Parietal lobe (tissue), 2 donors: ENCODE measurements at places on chromosomes 6 and 20. TPM values are rescaled to one million over a fixed set of nuclear protein-coding genes. Genes with fewer than 3 reads are reported as not detected.

The COL21A1 gene
- total RNA-seq: 1.3 TPM

The OR2H1 gene
- not detected for total RNA-seq

The NOTCH4 gene
- total RNA-seq: 8.8 TPM

The LIME1 gene
- 13.5 TPM for total RNA-seq

The ADTRP gene
- total RNA-seq: 3.1 TPM

The PNLDC1 gene
- total RNA-seq: not detected

The CLDN20 gene
- total RNA-seq: not detected

The OR12D3 gene
- total RNA-seq: not detected

The SLC44A4 gene
- not detected for total RNA-seq

The RPS6KA2 gene
- 47.9 TPM for total RNA-seq

The DAAM2 gene
- total RNA-seq: 14.1 TPM

The FRS3 gene
- total RNA-seq: 9.4 TPM

The OPRM1 gene
- total RNA-seq: 0.94 TPM

The SNX14 gene
- 190 TPM for total RNA-seq

The NFATC2 gene
- total RNA-seq: 0.63 TPM

The HLA-F gene
- total RNA-seq: 0.94 TPM

The CHMP4B gene
- total RNA-seq: 23.5 TPM

The DLL1 gene
- total RNA-seq: 18.2 TPM

The ARFGEF3 gene
- 84.8 TPM for total RNA-seq

The IL17A gene
- not detected for total RNA-seq

The SUMO4 gene
- 19.4 TPM for total RNA-seq

The DDX43 gene
- 0.31 TPM for total RNA-seq
